Dorsolateral prefrontal cortex (tissue), 122 donors: ENCODE measurements at places on chromosomes 6 and 20. TPM values are rescaled to one million over a fixed set of nuclear protein-coding genes. Genes with fewer than 3 reads are reported as not detected.
A peak's percentile ranks its signal among the peaks of the same experiment; 100 is the strongest.

Gene RIMS1
- 111 TPM for total RNA-seq

Gene CAGE1
- total RNA-seq = not detected

Gene SLC22A2
- not detected for total RNA-seq

Gene COMMD7
- total RNA-seq = 40.6 TPM

Gene UNC5CL
- total RNA-seq = 1.5 TPM

Gene ARG1
- 3.0 TPM for total RNA-seq

Gene GPLD1
- 14.6 TPM for total RNA-seq

Gene MTFR2
- total RNA-seq = not detected

DNA sequence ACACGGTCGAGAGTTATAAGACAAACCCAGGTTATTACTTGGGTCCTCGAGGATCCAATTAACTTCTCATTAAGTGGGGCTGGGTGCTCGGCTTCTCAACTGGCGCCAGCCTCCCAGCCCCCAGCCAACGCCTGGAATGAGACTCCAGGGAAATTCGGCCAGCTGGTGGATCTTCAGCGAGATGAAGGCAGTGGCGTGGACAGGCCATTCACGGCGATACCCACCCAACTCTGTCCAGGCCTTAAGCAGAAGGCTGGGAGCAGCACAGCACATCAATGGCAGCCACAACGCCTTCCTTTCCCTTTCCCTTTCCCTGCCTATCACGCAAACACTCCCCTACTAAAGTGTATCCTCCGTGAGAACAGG is 868 bp downstream of the METTL24 start:
- no peak for DNase-seq

DNA sequence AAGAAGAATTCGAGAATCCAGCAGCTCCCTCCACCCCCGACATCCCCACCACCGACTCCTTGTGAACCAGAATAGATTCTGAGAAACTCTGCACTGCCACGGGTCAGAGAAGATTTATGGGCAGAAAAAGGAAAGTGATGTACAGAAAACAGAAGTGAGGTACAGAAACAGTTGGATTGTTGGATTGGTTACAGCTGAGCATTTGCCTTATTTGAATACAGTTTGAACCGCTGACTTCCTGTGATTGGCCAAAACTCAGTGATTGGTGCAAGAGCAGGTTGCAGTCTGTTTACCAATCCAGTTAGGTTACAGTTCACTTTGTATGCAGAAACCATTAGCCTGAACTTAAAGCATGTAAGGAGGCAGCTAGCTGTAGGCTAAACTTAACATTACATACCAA is 131.2 kb upstream of the HDDC2 start:
- DNase-seq = no peak

GRCh38 chr20:815914-816606 is 17.5 kb upstream of the FAM110A start:
- peak; percentile 47 for DNase-seq

DNA sequence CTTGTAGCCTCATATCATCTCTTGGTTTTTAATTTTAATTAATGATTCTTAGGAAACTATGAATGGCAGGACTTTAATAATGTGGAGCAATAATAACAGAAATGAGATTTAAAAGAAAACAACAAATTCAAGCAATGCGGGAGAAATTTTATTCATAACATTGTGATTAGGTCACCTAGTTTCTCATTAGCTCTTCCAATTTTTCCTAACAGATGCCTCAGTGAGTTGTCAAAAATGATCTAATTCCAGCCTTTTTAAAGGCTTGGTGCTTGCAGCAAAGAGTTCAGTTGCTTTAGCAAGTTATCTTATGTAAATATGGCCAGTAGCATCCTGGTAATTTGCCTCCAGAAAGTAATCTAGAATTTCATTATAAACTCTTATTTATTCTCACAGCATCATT is 20.4 kb downstream of the PDE7B start:
- no peak for DNase-seq

DNA sequence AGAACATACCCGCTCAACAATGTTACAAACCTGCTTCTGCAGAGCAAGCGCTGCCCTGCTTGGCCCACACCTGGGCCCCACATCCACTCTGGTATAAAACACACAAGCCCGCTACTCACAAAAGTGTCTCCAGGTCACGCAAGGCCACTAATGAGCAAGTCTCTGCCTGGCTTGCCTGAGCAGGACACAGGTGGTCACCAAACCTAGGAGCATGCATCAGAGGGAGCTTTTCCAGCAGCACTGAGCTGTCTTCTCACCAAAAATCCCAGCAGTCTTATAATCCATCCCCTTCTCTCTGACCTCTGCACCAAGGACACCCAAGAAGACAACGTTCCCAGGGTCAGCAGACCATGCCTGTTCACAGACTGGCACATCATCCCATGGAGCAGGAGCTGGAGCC is 100.8 kb downstream of the DLL1 start:
- no peak for DNase-seq

- no peak for DNase-seq
Observed at GRCh38 chr20:64261138-64261537, 5.6 kb downstream of the PCMTD2 start.

GRCh38 chr6:153090241-153090930 is 40.7 kb downstream of the RGS17 start:
- no peak for DNase-seq

DNA sequence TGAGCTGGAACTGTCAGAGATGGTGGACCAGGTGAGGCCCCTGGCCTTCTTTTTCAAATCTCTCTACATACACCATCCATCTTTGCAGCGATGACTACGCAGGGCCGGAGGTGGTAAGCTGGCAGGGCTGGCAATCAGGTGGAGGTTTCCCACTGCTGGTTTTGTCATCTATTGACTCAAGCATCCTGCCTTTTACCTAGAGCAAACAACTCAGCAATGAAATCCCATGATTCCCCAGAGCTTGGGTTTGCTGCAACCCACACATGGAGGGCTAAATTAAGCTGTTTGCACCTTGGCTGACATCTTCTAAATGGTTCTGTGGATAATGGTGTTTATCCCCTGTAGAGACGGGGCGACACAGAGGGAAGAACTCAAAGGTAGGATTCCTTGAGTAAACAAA is 170.2 kb downstream of the SCP2D1 start:
- DNase-seq = no peak

- DNase-seq = no peak
Observed at GRCh38 chr6:92023410-92023966, 1395.9 kb downstream of the EPHA7 start.

GRCh38 chr6:108873251-108873650 is 25.0 kb downstream of the ARMC2 start:
- DNase-seq = no peak
